ENCODE measurements at places on chromosomes 6 and 20.

DNA sequence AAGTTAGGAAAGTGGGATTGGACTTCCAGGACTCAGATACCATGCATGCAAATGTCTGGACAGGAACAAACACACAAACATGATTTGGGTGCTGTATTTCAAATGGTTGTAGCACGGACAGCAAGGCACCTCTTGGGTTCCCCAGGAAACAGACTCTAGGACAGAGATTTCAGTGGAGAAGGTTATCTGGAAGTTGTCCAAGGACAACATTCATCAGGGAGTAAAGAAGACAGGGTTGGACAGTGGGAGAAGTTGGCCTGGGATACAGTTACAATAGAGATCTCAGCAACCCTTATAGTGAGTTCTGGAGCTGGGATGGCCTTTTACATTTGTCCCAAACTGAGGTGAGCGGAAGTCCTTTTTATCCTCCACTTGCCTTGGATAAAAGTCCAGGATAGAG lies 19.8 kb upstream of the TINAG start:
- DNase-seq = no peak

- DNase-seq = no peak
Observed at GRCh38 chr6:150231525-150231850, 88.6 kb downstream of the PPP1R14C start.

- no peak for DNase-seq
Observed at GRCh38 chr20:36320898-36321695, 15.0 kb downstream of the DLGAP4 start.

DNA sequence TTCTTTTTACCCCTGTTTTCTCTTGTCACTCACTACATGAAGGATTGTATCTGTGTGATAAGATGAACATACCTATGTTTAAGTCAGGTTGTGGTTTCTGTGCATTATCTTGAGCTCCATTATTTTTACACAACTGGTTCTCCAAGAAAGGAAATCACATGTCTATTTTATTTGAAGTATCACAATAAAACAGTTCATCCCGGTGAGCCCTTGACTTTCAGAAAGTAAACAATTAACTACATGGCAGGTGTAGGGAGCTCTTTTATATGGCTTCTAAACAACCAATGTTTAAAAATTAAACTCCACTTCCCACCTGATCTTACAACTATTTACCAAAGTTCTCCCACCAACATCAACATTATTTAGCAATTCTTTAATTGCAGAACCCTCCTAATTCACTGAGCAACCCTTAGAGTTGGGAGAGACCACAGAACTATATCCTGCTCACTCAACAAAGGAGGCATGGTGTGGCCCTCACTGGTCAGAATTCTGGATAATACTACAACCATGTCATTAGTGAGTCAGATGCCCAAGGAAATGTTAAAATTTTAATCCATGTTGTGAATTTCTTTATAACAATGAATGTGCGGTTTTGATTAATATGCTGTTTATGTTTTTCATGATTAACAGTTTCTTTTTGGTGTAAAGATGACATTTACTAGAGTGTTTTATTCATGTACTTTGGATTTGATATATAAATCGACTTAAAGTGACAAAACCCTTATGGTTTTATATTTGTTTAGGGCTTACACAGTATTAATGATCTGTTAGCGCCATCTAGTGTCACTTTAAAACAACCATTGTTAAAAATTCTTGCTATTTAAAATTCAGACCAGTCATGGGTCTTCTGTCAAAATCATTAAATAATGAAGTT lies 50.0 kb upstream of the SCGN start:
- peak; percentile 54 for DNase-seq

DNA sequence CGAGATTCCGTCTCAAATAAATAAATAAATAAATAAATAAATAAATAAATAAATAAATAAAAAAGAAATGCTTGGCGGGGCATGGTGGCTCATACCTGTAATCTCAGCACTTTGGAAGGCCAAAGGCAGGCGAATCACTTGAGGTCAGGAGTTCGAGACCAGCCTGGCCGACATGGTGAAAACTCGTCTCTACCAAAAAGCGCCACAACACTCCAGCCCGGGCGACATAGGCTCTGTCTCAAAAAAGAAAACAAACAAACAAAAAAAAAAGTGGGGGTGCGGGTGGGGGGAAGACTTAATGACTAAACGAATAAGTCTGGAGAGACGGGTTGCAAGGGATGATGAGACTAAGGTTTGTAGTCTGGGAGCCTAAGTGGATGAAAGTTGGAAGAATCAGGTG lies 170.7 kb downstream of the SLC16A10 start:
- DNase-seq = no peak

DNA sequence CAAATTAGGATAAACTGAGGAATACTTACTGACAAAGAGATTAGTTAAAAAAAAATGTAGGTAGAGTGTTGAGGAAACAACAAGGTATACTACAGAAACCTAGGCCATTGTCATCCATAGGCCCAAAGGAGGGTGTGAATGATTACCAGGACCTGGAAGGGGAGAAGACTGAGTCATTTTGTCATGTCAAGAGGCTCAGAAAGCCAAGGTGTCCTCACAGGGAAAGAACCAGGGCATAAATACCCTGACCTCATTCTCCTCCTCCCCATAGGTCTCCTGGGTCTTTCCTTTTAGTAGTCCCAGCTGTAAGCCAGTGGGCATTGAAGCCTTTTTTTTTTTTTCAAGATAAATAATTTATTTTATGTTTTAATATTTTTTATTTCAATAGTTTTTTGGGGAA lies 582.1 kb upstream of the JAG1 start:
- no peak for DNase-seq

DNA sequence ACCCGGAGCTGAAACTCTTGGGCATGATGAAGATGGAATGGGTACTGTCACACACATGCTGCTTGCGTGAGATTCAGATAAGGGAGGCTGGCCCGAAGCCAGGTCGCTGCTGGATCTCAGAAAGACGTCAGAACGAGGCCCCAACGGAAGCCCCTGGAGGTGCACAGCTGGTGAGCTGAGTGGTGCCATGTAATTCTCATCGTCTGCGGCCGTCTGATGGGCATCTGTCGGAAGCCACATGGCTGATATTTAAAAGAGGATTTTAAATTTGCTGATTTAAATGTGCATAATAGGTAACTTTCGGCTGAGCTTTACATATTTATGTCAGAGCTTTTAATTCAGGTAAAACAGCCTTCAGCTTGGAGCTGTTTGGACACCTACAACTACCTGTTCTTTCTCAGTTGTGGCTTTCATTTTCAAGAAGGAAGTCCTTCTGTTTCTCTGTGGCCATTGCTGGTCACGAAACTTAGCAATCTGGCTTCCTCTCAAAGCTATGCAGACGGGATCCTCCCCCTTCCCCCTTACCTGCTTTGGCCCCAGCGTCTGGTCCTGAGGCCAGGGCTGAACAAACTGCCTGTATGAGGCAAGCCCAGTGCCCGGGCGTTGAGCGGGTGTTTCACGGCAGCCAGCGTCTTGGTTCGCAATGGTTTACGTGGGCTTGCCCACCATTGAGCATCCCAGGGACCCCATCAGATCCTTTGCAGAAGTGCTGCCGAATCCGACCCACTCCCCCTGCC lies 9.2 kb downstream of the SLCO4A1 start:
- DNase-seq = peak; percentile 93

GRCh38 chr20:61354901-61355495 lies 102.9 kb downstream of the CDH4 start:
- no peak for DNase-seq

- no peak for DNase-seq
Observed at GRCh38 chr6:32132110-32132509, 2.0 kb upstream of the FKBPL start.
